Renal cortex interstitium (tissue), 15 donors: ENCODE measurements at places on chromosomes 2 and 18. TPM values are rescaled to one million over a fixed set of nuclear protein-coding genes. Genes with fewer than 3 reads are reported as not detected.

LNPK gene
- polyA plus RNA-seq, result 28.3 TPM

DUSP2 gene
- 8.9 TPM for polyA plus RNA-seq

ANKRD30BL gene
- polyA plus RNA-seq, result 1.2 TPM

POTEE gene
- polyA plus RNA-seq, result 0.11 TPM

GRCh38 chr2:102434655-102435381, 11.9 kb downstream of the IL18RAP start:
- DNase-seq, result no peak

- no peak for DNase-seq
Measured at GRCh38 chr2:161796192-161796591, 172.0 kb downstream of the SLC4A10 start.

- no peak for DNase-seq
Measured at GRCh38 chr2:41621095-41621494, 426.7 kb upstream of the PKDCC start.

DNA sequence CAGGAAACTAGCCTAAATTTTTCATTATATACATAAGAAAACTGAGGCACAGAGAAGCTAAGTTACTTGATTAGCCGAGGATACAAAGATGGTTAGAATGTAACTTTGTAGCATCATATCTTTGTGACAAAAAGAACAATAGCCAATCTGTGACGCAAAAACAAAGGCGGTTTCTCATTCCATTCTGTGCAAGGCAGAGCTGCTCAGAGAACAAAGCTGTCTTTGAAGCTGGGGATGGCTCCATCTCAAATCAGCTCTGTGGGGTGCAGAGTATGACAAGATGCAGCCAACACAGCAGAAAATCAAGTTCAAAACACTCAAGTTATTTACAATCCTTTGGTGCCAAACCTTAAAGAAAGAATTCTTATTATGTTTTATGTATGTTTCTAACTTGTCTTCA, 81.9 kb upstream of the VWC2L start:
- DNase-seq, result no peak

GRCh38 chr2:127565261-127566138, 30.0 kb downstream of the MYO7B start:
- DNase-seq, result no peak

- DNase-seq, result no peak
Measured at GRCh38 chr2:72144632-72145288, 2.9 kb downstream of the CYP26B1 start.

DNA sequence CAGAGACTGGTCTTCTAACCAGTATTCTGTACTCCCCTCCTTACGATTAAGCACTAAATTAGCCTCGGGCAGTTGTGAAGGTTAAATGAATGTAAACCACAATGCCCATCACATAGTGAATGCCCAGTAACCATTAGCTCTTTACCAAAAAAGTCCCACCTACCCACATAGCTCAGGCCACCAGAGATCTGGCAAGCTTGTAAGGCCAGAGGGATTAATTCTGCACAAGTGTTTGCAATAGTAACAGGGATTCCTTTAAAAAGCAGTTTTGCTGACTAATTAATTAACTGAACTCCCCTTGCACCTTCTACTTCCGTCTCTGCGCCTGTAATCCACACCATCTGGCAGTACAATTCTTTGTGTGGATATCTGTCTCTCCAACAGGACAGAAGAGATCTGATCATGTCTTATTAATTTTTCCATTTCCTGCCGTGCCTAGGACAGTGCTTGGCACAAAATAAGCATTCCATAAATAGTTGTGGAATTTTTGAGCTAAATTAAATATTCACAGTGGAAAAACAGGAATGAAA, 36.2 kb upstream of the IGFBP2 start:
- no peak for DNase-seq

- DNase-seq, result no peak
Measured at GRCh38 chr2:45950606-45951005, 299.1 kb downstream of the PRKCE start.

- peak; percentile 32 for DNase-seq
Measured at GRCh38 chr2:220224691-220225543, 597.5 kb downstream of the SLC4A3 start.

- DNase-seq, result no peak
Measured at GRCh38 chr2:193141-193671, 70.6 kb downstream of the SH3YL1 start.

GRCh38 chr2:73235315-73236028, 1.4 kb downstream of the CCT7 start:
- DNase-seq, result no peak

- no peak for DNase-seq
Measured at GRCh38 chr2:176104316-176105077, 2.6 kb upstream of the HOXD11 start.

DNA sequence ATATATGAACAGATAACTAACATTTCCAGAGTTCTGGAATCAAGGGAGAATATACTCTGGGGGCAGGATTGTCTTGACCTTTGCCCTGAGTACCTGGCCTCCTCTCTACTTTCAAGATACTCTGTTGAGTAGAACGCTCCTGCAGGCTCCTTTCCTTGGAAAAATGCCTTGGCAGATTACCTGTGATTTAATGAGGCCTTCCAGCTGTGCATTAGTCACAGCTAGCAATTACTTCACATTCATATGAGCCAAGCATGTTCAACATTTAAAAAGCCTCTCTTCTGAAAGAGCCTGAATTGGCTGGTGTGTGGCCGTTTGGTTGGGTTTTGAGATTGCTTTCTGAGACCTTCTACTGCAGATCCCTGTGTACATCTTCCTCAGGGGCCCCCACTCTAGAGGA, 142.2 kb downstream of the PLCL1 start:
- DNase-seq, result peak; percentile 11

DNA sequence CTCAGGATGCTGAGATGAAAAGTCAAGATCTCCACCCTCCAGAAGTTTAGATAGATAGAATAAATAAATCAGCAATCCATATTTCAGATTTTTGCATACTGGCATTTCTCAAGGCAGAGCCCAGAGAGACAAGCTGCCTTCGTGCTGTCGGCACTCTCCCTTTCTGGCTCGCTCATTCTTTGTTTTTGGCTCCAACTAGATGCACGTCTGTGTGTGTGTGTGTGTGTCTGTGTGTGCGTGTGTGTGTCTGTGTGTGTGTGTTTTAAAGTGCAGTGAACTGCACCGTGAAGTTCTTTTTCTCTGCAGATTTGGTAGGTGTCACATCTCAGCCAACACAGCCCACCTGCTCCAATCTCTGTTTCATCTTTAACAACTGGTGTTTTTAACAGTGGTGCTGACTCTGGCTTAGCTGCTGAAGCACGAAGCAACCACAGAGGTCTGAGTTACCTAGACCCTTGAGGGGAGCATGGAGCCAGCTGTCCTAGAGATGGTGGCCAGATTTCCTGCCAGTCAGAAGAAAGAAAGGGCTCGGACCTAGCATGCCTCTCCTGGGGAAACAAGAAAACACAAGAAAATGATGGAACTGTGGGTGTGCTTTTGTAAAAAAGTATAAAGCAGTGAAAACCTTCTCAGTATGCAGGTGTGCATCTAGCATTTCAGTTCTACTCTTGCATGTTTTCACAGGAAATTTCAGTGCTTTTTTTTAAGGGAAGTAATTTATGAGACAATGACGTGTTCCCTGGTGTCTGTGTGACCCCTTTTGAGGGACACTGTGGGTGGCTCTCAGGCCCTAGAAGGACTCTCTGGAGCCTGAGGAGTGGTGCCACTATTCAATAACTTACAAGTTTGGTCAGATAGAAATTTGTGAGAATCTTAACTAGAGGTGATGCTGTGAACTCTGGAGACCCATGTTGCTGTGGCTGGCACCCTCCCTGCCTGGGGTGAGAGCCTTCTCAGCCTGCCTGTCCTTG, 364.3 kb downstream of the RNF144A start:
- DNase-seq, result no peak
